ENCODE measurements at places on chromosomes 13 and 19.

DNA sequence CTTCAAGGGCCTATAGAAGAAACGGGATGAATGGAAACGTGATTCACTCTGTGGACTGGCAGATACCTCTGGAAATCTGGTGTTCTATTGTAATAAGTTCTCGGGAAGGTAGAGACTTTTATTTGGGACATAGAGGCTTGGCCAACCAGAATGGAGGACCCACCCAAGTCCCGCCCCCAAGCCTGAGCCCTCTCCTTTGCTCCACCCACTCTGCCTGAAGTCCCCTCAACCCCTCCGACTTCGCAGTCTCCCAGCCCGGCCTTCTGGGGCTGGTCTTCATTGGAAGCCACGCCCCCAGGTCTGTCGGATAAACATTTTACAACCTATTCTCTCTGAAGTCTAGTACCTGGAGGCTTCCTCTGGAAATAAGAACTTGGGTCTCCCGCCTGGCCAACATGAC is 16.9 kb downstream of the FBXL12 start:
- DNase-seq: no peak

DNA sequence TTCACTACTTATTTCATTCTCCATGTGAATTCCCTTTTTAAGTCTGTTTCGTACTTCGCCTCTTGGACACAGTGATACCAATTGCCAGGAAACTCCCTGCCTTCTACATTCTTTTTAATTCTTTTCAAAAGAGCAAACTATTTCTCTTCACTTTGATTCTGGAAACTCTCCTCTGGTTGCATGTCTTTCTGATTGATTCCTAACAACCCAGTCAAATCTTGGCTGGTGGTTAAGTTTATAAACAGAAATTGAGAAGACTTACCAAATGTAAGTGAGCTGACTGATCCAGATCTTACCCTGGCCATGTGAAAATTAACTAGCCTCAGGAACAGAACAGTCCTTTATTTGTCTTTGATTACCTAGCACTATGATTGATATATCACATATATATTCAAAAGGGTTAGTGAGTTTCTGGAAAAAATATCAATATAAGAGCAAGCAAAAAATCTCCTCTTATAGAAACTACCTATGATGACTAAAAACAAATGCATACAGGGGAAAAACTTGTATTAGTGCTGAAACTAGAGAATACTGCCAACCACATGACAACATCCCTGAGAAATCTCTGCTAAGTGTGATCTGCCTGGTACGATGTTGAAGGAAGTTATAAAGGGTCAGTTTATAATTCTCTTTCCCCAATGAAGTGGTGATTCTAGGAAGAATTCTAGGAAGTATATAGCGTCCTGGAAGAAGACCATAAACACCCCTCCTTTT is 152.6 kb upstream of the HTR2A start:
- DNase-seq: no peak

DNA sequence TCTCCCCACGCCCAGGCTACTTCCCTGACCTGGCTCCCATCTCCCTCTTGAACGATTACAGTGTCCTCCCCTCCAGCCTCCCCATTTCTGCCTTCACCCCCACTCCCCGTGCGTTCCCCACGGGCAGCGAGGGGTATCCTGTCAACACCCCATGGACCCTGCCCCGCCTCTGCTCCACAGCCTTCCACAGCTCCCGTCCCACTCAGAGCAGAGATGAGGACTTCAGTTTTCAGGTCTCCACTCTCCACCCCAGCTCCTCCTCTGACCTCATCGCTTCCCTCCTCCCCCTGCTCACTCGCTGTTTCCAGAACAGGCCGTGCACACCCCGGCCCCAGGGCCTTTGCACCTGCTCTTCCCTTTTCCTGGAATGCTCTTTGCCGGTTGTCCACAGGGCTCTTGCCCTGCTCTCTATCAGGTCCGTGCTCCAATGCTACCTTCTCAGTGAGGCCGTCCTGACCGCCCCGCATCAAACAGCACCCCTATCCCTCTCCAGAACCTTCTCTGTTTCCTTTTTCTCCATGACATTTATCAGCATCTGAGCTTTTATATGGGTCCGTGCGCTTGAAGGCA is 15.0 kb downstream of the LRRC4B start:
- DNase-seq: no peak

- no peak for DNase-seq
These were observed 380.9 kb upstream of the HTR2A start for GRCh38 chr13:47277774-47278173.

GRCh38 chr13:66037096-66037495 is 1193.0 kb downstream of the PCDH9 start:
- DNase-seq: no peak

GRCh38 chr13:76503766-76504165 is 382.4 kb downstream of the KCTD12 start:
- DNase-seq: no peak

DNA sequence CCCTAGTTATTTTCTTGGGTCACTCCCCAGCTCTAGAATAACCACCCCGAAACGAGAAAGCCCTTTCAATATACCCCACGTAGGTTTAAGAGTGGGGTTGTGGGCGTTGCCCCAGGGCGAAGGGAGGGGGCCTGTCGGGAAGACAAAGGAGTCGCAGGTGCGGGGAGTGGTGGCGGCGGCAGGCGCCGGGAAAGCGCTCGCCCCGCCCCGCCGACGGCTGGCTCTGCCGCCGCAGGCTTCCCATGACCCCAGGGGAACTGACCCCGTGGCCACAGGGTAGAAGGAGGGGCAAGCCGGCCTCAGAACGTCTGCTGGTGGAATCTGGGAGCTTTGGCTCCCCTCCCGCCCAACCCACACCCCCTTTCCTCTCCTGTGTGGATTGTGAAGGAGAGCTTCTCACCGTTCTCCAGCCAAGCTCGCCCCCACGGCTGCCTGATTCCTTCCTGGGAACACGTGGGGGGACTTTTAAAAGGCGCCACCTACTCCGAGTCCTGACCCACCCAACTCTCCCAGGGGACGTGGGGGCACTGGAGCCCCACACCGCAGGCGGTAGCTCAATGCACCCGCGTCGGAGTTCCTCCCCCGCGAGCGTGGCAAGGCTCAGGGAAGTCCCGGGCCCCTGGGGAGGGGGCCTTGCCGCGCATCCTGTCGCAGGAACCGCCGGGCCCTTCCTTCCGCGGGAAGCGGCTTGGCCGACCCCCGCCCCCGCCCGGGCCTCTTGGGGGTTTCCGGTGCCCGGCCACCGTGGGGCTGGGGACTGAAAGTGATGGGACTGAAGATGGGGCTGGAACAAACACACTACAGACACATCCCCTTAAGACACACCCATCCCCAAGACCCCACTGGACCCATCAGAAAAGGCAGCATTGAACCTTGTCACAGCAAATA is 5.5 kb downstream of the IER2 start:
- peak; percentile 79 for DNase-seq

GRCh38 chr13:111117961-111118360 is 2.9 kb downstream of the ARHGEF7 start:
- no peak for DNase-seq

All from germinal center (tissue), 1 donor.